Cardiac fibroblast (primary cell): ENCODE measurements at places on chromosomes 7 and 10.

- peak; percentile 46 for DNase-seq
Measured at GRCh38 chr10:100359030-100359432, 12.0 kb downstream of the SCD start.

GRCh38 chr7:45596665-45597095, 22.5 kb downstream of the ADCY1 start:
- no peak for DNase-seq

DNA sequence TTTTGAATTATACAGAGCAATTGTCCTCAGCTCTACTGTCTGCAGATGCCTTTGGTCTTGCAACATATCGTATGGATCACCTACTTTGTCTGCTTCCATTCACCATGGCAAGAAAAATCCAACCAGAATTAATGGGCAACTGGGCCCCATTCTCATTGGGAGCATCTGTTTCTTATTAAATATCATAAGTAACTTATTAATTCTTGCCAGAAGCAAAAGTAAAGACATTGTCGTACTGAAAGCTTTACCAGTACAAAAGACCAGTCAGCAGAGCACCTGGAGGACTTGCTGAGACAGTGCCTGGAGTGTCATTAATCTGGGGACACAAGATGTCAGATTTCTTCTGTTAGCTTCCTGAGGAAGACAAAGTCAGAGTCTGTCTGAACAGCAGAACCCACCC, 404.5 kb downstream of the INHBA start:
- DNase-seq = no peak

- peak; percentile 19 for DNase-seq
Measured at GRCh38 chr7:151058781-151059366, 515 bp upstream of the SLC4A2 start.

- DNase-seq = peak; percentile 92
Measured at GRCh38 chr10:58513188-58514110, 777 bp downstream of the BICC1 start.

GRCh38 chr10:79417266-79417665, 28.2 kb downstream of the ZCCHC24 start:
- no peak for DNase-seq
